ENCODE measurements at places on chromosomes 3 and 15.

DNA sequence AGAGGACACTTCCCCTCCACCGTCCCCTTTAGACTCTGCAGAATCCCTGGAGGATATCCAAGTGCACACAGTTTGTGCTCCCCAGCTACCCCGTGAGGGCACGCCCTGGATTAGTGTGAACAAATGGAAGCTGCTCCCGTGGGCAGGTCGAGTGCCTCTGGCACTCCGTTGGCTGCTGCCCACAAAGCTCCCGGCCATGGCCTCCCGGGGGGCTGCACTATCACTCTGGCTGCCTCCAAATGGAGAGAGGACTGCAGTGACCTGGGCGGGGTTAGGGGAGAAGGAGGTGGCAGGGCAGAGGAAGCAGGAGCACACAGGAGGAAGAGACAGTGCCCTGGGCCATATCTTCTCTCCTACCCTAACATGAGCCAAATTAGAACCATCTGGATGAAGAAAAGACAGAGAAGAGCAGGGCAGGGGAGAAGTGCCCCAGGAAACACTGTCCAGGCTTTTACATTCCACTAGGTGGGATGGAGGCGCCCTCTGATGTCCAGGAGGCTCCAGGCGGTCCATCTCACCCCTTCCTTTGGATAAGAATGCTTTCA lies 29.4 kb upstream of the ACAD9 start:
- DNase-seq: no peak

GRCh38 chr3:136860541-136860940 lies 1.5 kb upstream of the NCK1 start:
- no peak for DNase-seq

DNA sequence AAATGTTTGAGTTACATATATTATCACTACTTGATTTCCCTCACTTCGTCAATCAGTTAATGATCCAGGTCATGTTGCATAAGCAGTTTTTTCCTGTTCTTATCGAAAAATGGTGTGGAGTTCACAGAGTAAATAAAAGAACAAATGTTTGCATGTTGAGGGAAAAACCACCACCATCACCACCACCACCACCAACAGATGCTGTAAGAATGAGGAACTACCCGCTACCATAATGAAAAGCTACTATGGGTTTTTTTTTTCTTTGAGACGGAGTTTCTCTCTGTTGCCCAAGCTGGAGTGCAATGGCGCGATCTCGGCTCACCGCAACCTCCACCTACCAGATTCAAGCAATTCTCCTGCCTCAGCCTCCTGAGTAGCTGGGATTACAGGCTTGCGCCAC lies 27.6 kb downstream of the RUBCN start:
- no peak for DNase-seq

GRCh38 chr15:63502137-63502766 lies 2.1 kb upstream of the USP3 start:
- DNase-seq: no peak

- DNase-seq: no peak
Observed at GRCh38 chr3:147702509-147702908, 293.3 kb downstream of the ZIC1 start.

GRCh38 chr3:115922681-115923347 lies 299.5 kb downstream of the GAP43 start:
- no peak for DNase-seq

DNA sequence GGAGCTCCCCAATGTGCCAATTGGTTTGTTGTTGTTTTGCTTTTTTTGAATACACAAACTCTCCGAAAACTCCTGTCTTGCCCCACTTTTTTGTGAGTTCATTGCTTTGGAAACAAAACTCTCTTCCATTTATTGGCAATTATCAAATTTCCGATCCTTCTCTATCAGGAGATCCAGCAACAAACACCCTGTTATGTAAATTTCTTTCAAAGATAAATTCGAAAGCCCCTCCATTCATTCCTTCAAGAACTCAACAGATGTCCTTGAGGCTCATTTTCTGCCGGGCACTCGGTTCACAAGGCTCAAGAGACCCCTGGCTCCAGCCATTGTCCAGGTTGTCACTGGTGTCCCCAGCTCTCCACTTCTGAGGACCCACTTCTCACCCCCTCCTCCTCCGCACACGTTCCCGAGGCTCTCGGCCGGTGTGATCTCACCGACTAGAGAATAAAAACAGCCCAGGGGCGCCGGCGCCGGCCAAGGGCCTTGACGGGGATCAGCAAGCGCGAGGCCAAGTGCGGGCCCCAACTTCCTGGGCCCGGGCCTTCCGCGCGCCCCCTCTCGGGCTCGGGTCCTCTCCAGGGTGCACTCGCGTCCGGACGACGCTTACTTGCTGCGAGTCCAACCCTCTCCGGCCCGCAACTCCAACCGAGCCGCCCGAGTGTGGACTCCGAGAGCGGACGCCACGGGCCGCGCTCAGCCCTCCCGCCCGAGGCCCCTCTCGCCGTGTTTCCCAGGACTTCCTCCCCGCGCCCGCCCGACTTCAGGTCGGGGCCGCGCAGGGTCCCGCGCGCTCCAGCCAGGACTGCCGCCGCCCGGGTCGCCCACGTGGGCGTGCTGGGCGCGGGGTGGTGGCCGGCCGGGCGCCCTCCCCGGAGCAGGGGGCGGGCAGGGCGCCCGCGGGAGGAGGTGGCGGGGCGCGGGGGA lies 533 bp upstream of the SMAD3 start:
- no peak for DNase-seq

GRCh38 chr3:110955301-110955880 lies 116.2 kb upstream of the NECTIN3 start:
- no peak for DNase-seq

- DNase-seq: no peak
Observed at GRCh38 chr3:194277104-194277785, 73.9 kb downstream of the CPN2 start.

GRCh38 chr3:113231827-113232253 lies 20.5 kb downstream of the BOC start:
- DNase-seq: no peak

GRCh38 chr15:75171408-75171807 lies 30.3 kb upstream of the C15orf39 start:
- DNase-seq: no peak

- no peak for DNase-seq
Observed at GRCh38 chr3:54188176-54188791, 65.9 kb downstream of the CACNA2D3 start.

GRCh38 chr3:157912514-157913451 lies 193.4 kb downstream of the SHOX2 start:
- DNase-seq: no peak

GRCh38 chr3:52787672-52788625 lies 6.6 kb upstream of the ITIH3 start:
- no peak for DNase-seq

GRCh38 chr3:99648101-99648500 lies 9.7 kb downstream of the COL8A1 start:
- DNase-seq: no peak

DNA sequence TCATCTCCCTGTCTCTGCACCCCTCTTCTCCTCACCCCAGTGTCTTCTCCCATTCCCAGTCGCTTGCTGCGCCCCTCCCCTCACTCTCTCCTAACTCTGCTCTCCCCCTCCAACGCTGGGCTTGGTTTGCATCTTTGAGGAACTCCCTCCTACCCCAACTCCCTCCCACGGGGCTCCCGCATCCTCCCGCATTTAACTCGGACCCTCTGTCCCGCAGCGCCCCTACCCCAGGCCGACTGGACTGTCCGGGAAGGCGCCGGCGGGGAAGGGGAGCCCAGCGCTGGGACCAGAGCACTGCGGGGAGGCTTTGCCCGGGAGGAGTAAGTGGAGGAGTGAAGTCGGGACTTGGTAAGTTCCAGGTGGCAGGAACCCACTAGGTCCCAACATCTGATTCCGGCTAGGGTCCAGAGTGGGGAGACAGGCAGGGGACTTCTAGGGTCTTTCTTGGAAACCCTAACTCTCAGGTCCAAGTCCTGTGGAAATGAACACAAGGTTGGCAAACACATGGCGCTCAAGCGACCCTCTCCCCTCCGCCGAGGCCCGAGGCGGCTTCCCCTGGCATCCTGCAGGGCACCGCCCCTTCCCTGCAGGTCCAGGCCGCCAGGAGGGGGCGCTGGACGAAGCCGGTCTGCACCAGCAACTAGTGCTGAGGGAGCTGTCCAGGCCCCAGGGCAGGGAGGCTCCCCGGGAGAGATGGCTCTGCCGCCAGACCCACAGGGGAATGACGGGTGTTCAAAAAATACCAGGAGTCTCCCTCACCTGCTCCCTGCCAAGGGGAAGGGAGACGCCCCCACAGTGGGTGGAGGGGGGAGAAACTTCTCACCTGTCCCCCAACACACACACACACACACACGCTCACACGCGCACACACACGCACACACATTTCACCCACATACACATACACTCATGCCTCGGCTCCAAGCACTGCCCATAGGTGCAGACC lies 53.2 kb downstream of the LHFPL4 start:
- DNase-seq: peak; percentile 23

- DNase-seq: no peak
Observed at GRCh38 chr3:160448845-160449635, 546 bp downstream of the TRIM59 start.

- DNase-seq: no peak
Observed at GRCh38 chr15:40928821-40929659, at the start of gene DLL4. Gene DLL4 (plus strand): TSS chr15:40929340. CDS start chr15:40929669, 329 bp downstream.

DNA sequence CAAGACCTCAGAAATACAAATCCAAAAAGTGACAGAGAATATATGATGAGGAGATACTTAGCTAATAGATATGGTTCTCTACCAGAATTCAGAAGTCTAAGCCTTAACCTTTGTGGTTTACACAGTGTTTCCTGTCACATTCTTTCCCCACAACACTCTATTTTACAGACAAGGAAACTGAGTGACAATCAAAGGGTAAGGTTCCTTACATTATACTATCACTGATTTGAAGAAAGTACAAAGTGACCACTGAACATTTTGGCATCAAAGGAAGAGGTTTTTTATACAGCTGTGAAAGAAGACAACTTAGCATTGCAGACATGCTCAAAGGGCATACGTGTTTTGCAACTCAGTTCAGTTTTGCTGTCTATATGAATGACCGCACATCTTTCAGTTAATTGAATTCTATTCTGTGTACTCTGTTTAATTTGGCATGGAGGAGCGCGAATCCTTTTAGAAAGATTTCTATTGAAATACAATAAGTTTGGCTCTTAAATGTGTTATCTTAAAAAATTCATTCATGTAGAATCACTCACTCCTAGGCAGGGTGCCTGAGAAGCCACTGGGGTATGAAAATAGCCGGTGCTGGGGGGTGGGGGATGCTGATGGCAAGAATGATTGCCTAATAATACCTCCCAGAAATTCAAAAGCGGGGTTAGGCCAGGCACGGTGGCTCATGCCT lies 66.5 kb upstream of the SKOR1 start:
- no peak for DNase-seq

GRCh38 chr15:99103279-99103678 lies 1.6 kb upstream of the SYNM start:
- DNase-seq: no peak

- no peak for DNase-seq
Observed at GRCh38 chr15:40435023-40435709, 5.6 kb upstream of the BAHD1 start.

DNA sequence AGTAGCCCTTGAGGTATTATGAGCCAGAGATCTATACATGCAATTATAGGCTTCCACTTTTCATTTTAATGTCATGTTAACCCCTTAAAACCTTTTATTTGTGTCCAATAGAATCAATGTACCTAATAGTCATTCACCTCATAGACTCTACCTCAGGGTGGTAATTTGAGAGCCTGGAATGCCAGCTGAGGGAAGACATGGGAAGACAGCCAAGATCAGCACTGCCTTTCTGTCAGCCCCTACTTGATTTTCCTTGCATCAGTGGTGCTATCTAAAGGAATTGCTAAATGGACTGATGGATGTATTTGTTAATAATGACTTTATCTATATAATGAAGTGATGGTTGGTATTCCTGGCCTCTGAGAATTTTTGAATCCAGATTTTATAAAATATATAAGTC lies 113.3 kb upstream of the GBE1 start:
- DNase-seq: no peak

- DNase-seq: no peak
Observed at GRCh38 chr3:38640661-38641452, 8.6 kb downstream of the SCN5A start.

- DNase-seq: no peak
Observed at GRCh38 chr15:74549816-74550215, 8.8 kb downstream of the ARID3B start.

GRCh38 chr15:67109141-67110034 lies 44.0 kb downstream of the SMAD3 start:
- DNase-seq: no peak

- no peak for DNase-seq
Observed at GRCh38 chr15:47066392-47066791, 650.9 kb upstream of the SEMA6D start.

DNA sequence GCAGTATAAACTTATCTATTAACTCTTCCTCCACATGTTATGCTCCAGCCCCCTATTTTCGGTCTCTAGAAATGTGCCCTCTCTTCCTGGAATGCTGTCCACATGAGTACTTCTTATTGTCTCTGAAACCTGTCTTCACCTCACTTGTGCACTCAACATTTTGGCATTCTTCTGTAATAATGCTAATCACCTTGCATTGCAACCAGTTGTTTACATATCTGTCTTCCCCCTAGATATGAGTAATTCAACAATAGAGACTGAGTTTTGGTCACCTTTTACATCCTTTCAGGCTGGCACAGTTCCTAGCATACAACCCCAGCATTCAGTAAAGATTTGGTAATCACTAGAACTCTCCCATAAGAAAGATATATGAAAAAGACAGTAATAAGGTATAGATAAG lies 17.2 kb downstream of the CCDC80 start:
- DNase-seq: no peak

DNA sequence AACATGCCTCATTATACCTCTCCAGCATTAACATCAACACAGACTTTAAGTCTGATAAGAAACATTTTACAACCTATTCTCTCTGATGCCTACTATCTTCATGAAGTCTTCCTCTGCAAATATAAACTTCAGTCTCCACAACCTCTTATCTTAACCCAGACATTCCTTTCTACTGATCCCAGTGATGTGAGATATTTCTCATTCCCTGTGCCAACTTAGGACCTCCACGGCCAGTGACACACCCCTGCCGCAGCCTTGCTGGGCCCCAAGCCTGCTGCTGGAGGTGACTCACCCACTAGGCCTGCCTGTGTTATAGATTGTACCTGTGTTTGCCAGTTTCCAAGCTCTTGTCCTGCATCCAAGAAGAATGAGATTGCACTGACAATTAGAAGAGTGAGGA lies 734.5 kb upstream of the CADM2 start:
- DNase-seq: no peak

DNA sequence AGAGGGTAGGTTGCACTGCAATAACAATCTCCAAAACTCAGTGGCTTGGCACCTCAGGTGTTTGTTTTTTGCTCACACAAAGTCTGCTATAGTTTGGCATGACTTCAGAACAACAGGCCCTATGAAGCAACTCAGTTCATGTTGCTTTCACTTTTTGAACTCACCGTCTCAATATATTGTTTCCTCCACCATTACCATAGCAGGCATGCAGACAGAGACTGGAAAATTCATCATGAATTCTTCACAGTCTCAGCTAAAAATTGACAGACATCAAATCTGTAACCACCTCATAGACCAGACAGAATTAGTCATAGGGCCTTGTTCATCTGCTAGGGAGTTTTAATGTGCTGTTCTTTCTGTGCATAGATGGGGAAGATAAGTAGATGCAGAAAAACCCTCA lies 161.4 kb upstream of the POU1F1 start:
- no peak for DNase-seq

GRCh38 chr15:89812011-89812846 lies 2.4 kb downstream of the ANPEP start:
- DNase-seq: no peak

- DNase-seq: no peak
Observed at GRCh38 chr3:33681667-33682066, 36.4 kb downstream of the CLASP2 start.

GRCh38 chr3:62479326-62479725 lies 106.0 kb upstream of the FEZF2 start:
- no peak for DNase-seq

All from activated T-helper 9 cell treated with anti-CD3 and anti-CD28 coated beads, Interleukin-2, amount 50 U/mL, for 16 hours (primary cell).